ENCODE measurements at places on chromosomes 5 and 9.

DNA sequence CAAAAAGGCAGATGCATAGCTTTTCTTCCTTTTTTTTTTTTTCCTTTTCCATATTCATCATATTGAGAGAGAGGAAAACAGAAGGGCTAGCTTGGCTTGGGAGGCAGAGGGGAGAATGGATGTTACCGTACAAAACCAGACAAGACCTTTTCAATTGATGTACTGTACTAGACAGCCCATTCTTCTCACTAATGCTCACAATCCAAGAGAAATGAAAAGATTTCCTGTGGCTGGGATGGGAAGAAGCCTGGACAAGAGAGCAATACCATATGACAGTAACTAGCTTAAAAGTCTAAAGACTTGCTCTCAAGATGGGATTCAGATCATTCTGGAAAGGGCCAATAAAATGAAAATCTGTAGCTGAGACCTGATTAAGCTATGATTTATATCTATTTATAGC, 3.4 kb downstream of the CEMIP2 start:
- DNase-seq, result no peak

GRCh38 chr9:130739081-130739480, 45.5 kb downstream of the EXOSC2 start:
- DNase-seq, result no peak

DNA sequence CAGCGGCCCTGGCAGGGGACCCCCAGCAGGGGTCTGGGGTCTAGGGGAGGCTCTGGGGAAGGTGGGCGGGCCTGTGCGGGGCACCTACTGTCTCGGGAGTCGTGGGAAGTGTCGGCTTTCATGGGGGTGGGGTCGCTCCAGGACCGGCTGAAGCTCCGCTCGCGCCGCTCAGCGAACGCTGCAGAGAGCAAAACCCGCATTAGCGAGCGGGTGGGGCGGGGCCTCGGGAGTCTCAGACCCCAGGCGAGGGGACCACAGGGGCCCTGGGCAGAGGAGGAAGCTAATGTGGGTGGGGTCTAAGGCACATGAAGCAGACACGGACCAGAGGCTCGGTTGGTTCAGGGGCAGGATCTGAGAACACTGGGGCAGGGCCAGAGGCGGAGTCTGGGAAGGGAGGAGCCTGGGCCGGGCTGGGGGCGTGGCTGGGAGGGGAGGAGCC, 5.5 kb downstream of the NSMF start:
- no peak for DNase-seq

DNA sequence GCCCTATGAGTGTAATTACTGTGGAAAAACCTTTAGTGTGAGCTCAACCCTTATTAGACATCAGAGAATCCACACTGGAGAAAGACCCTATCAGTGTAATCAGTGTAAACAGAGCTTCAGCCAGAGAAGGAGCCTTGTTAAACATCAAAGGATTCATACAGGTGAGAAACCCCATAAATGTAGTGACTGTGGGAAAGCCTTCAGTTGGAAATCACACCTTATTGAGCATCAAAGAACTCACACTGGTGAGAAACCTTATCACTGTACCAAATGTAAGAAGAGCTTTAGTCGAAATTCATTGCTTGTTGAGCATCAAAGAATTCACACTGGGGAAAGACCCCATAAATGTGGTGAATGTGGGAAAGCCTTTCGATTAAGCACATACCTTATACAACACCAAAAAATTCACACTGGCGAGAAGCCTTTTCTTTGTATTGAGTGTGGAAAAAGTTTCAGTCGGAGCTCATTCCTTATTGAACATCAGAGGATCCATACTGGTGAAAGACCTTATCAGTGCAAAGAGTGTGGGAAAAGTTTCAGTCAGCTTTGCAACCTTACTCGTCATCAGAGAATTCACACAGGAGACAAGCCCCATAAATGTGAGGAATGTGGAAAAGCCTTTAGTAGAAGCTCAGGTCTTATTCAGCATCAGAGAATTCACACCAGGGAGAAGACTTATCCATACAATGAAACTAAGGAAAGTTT, 9.9 kb downstream of the ZNF189 start:
- DNase-seq, result no peak
